ENCODE measurements at places on chromosomes 3 and 15.

DNA sequence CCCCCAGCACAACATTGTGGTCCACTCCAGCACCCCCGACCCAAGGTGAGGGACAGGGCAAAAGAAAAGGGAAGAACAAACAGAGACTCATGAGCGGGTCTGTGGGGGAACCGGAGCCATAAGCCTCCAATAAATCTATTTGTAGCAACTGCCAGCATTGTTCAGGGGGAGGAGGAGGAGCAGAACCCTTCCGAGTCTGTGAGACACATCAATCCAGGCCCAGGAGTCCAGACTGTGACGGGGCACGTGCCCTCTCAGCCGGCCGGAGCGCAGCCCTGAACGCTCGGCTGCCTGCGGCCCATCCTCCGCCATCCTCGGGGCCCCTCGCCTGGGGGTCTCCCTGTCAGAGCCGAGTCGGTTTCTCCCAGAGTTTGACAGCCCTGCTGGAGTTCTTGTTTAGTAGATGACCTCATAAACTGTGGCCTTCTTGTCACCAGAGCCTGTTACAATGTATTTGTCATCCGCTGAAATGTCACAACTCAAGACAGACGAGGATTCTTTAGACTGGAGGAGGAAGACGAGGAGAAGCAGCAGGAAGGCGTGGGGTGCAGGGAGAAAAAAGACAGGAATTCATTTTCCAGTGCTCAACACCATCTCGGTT lies 47.9 kb downstream of the TLE3 start:
- no peak for DNase-seq

DNA sequence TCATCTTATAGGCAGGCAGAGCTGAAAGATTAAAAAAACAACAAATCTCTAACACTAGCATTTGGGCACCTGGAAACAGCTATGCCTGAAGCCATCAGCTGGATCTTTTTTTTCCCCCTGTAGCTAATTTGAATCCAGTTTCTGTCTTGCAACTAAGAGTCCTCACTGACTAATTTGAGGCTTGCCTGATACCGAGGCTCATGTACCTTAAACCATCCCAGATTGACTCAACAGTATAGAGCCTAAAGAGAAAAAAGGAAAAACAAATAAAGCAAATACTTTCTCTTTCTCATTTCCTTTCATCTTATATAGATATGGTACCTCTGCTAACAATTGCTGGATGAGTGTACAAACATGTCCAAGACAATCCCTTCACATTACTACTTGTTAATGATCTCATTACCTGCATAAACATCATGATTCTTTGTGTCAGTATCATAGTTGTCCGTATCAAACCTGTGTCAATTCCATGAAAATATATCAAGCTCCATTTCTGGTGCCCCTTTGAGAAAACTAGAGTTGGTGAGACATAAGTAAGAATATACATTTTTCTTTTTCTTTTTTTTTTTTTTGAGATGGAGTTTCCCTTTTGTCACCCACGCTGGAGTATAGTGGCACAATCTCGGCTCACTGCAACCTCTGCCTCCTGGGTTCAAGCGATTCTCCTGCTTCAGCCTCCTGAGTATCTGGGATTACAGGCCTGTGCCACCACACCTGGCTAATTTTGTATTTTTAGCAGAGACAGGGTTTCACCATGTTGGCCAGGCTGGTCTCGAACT lies 43.1 kb downstream of the BHLHE40 start:
- DNase-seq: no peak

- no peak for DNase-seq
These were observed 18.7 kb downstream of the CTSH start for GRCh38 chr15:78925956-78926743.

DNA sequence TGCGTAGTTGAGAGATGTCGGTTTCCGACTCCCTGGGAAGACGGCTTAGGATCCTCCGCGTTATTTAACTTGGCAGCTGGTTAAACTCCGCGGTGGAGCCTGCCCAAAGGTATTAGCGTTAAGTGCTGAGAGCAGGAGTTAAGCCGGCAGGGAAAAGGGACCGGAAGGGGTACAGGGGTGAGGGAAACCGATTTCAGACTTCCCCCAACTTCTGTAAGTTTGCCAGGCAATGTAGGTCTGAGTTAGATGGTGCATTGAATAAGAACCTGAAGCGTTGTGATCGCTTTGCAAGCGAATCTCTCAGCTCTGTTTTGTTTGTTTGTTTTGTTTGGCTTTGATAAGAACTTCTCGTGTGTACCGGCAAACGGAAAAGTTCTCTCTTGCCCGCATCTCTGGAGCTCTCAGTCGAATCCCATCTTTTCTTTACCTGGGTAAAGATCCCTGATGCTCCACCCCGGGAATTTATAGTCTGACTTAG lies 6.0 kb upstream of the FEZF2 start:
- DNase-seq: no peak

GRCh38 chr15:64289550-64289949 lies 66.4 kb downstream of the CSNK1G1 start:
- no peak for DNase-seq

- DNase-seq: no peak
These were observed 12.3 kb downstream of the RBP1 start for GRCh38 chr3:139527265-139527664.

DNA sequence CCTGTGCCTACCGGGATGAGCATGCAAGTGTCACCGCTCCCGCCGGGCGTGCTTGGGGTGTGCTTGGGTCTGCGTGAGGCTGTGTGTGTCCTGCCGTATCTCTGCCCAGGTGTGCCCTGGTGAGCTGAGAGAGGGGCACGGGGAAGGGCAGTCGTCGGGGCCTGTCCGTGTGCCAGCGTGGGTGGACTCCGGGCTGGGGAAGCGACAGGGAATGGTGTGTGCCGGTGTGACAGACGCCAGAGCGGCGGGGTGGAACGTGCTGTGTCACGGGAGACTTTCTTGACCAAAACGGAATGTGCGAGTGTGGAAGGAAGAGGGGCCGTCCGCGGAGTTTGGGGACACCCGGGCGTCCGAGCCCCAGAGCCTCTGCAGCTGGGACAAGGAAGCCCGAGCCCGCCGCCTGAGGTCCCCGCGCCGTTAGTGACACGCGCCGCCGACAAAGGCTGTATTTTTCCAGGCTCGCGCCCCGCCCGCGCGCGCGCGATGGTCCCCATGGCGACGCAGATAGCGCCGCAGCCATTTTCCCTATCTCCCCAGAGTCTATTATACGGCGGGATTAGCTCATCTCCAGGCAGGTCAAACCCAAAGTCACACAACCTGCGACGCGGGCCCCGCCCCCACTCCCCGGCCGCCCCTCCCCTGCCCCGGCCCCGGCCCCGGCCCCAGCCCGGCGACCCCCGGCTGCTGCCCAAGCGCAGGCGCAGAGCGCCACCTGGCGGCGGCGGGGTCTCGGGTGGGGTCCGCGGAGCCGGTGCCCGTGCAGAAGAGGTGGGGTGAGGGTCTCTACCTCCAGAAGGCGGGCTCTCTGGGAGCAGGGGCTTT lies 4.5 kb upstream of the GATA2 start:
- peak; percentile 86 for DNase-seq

DNA sequence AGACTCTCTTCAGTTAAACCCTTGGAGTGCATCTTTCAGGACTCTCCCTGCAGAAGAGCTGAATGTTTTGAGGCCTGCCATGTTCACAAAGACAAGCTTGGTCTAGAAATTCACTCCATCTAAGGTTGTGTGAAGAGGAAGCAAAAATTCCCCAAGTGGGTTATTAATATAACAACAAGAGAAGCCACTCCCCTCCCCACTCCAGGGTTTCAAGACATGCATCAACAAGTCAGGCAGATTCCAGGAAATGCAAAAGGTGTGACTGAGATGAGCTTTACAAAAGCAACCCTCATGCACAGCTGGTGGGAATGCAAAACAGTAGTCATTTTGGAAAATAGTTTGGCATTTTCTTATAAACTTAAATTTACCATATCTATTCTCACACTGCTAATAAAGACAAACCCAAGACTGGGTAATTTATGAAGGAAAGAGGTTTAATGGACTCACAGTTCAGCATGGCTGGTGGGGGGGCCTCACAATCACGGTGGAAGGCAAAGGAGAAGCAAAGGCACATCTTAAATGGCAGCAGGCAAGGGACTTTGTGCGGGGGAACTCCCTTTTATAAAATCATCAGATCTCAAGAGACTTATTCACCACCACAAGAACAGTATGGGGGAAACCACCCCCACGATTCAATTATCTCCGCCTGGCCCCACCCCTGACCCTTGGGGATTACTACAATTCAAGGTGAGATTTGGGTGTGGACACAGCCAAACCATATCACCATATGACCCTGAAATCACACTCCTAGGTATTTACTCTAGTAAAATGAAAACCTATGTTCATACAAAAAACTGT lies 31.3 kb downstream of the TARS3 start:
- no peak for DNase-seq

DNA sequence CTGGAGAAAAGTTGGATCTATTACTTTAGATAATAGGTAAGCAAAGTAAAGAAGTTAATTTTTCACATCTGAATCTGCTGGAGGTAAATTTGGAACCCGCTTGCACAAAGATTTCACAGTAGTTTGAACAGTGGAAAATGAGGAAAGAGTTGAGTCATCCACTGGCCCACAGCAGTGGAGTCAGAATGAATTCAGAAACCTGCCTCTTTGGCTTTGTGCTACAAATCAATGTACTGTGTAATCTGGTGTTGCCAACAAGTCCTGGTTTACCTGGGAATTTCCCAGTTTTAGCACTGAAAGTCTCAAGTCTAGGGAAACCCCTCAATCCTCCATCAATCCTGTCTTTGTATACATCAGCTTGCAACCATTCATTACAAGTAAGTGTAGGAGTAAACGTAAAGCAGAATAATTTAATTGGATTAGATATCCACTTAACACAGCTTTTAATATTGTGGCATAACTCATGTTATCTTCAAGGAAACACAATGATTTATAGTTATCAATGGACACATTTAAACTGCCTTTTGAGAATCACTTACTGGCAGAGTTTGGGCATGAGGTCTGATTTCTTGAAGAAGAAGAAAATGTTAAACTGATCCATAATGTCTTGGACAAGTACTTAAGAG lies 100.6 kb downstream of the DCLK3 start:
- DNase-seq: no peak

GRCh38 chr15:81751256-81751655 lies 294.6 kb downstream of the MEX3B start:
- no peak for DNase-seq

DNA sequence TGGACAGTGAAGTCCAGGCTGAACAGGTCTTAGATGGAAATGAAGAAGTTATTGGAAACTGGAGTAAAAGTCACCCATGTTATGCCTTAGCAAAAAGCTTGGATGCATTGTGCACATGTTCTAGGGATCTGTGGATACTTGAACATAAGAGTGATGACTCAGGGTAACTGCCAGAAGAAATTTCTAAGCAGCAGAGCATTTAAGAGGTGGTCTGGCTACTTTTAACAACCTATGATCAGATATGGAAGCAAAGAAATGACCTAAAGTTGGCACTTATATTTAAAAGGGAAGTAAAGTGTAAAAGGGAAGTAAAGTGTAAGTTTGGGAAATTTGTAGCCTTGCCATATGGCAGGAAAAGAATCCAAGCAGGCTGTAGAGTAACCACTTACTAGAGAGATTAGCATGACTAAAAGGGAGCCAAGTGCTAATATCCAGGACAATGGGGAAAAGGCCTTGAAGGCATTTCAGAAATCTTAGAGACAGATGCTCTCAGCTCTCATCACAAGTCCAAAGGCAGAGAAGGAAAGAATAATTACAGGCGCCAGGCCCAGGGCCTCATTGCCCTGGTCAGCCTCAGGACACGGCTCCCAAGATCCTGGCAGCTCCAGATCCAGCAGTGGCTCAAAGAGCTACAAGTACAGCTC lies 73.9 kb upstream of the KCNH8 start:
- DNase-seq: no peak

DNA sequence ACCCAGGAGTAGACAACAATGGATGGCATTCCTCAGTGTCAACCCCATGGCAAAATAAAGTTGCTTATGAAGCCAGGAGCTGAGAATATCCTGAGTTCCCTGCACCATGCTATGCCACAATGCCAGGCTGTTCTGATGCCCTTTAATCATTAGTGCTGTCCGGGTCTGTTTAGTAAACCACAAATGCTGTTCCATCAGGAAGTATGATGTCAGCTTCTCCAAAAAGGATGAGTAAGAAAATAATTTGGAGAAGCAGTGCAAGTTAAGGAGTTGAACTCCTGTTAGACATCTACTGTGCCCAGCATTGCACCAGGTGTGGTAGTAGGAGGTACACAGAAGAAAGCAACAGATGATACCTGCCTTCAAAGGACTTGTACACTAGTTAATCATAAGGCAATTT lies 67.9 kb upstream of the GUCA1C start:
- no peak for DNase-seq

GRCh38 chr15:78402061-78402610 lies 35.9 kb upstream of the IREB2 start:
- DNase-seq: no peak

GRCh38 chr15:52527911-52528563 lies 643 bp downstream of the MYO5A start:
- DNase-seq: no peak

DNA sequence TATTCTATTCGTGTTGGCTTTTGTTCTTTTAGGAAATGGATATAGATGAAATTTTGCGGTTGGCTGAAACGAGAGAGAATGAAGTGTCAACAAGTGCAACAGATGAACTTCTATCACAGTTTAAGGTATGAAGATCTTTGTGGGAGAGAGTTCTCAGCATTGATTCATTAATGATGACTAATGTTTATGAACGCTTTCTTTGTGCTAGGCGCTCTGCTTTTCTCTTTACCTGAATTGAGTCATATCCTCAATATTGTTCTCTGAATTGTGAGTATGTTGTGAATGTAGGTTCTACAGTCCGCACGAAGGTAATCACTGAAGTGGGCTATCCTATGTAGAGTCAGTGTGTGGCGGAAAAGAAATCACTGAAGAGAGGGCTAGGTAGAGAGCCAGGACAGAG lies 81.2 kb downstream of the CHD2 start:
- no peak for DNase-seq

DNA sequence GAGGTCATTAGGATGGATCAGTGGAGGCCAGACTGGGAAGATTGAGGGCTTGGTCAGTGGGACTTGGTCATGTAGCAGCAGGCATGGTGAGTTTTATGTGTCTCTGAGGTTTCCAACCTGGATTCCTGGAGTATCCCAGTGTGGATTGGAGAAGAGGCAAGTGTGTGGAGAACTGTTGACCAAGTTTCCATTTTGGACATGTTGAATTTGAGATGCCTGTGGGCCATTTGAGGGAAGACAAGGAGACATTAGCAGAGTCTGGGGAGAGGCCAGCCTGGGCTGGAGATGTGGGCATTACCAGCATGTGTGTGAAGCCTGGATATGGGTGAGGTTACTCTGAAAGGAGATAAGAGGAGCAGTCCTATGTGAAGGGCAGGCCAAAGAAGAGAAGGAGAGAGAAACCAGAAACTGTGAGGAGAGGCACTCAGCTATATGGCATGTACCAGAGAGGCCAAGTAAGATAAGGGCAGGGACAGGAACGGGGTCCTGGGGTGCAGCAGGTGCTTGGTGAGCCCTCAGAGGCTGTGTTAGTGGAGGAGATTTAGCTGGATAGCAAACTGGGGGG lies 4.3 kb downstream of the SLC25A38 start:
- peak; percentile 38 for DNase-seq

GRCh38 chr3:160567774-160568173 lies 2.4 kb upstream of the KPNA4 start:
- no peak for DNase-seq

DNA sequence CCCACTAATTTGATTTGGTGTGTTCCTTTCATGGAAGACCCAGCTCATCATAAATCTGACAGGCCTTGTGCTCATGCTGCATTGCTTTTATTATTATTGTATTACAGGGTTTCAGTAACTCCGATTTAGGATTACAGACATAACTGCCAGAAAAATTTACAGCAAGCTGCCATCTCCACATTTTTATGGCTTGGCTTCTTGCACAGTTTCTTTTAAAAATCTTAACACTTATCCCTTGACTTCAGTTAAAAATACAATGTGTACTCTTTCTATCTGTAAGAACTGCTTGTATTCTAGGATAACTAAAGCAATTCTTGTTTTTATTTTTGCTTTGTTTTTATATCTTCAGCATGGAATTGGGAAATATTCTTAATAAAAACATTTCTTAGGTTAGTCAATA lies 612.2 kb downstream of the DIPK2A start:
- no peak for DNase-seq
